ENCODE measurements at places on chromosomes 6 and 20. TPM values are rescaled to one million over a fixed set of nuclear protein-coding genes. Genes with fewer than 3 reads are reported as not detected.

The BPIFB2 gene
- not detected for total RNA-seq

The PRKN gene
- 1.2 TPM for total RNA-seq

The SLC35F1 gene
- 8.3 TPM for total RNA-seq

The BNIP5 gene
- total RNA-seq: not detected

The BMP6 gene
- total RNA-seq: 1.9 TPM

The NKAIN2 gene
- 1.2 TPM for total RNA-seq

The PRICKLE4 gene
- 1.9 TPM for total RNA-seq

The FBXO9 gene
- total RNA-seq: 82.5 TPM

The NRSN1 gene
- total RNA-seq: not detected

The CLPSL1 gene
- not detected for total RNA-seq

The SNAP25 gene
- total RNA-seq: 5.8 TPM

The CAP2 gene
- 20.8 TPM for total RNA-seq

The SLC22A2 gene
- not detected for total RNA-seq

The THBS2 gene
- 0.13 TPM for total RNA-seq

The EFCAB8 gene
- total RNA-seq: 0.13 TPM

Measured in A673 (cell line).